ENCODE measurements at places on chromosomes 2 and 18.

DNA sequence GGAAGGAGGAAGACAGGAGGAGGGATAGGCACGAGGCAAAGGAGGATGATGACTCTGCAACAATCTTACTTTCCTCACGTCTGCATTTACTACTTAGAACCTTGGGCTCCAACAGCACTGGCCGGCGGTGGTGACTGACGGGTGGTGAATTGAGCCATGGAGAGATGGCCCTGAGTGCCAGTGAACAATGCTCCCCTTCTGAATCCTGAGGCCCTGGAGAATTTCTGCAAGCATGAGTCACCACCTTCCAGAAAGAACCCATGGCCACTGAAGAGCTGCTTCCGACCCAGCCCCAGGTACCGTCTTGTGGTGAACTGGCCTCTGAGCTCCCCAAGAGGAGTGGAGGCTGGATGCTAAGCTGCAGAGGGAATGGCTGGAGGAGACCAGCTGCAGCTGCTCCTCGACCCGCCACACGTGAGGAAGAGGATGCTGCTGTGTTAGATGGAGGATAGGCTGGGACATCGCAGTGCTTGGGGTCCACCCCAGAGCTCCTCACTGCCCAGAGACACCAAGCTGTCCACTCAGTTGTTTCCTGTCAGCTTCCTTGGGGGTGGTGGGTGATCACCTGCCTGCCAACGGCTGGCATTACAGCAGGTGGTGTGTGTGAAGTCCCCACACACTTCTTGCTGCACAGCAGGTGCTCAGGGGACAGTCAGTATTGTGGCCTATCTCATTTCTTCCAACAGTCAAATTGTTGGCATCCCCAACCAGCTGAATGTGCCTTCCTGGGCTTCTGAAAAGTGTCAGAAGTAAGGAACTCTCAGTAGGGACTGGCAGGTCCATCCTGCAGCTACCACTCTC is 186.5 kb upstream of the ID2 start:
- DNase-seq: no peak

DNA sequence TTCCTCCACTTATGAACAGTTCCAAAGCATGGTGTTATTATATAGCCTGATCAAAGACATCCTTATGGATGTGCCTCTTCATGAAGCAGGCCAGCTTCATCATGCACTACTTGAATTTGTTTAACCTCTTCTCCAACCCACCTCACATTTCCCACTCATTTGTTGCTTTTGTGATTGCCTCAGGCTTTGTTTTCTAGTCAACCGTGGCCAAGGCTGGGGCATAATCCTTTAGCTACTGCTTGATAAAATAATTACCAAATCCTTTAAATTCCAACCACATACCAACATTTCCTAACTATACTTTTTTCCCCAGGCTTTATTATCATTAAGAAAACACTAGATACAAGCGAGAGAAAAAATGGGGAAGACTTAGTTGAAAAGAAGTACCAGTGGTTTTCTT is 39.6 kb upstream of the SCN1A start:
- DNase-seq: peak; percentile 82

DNA sequence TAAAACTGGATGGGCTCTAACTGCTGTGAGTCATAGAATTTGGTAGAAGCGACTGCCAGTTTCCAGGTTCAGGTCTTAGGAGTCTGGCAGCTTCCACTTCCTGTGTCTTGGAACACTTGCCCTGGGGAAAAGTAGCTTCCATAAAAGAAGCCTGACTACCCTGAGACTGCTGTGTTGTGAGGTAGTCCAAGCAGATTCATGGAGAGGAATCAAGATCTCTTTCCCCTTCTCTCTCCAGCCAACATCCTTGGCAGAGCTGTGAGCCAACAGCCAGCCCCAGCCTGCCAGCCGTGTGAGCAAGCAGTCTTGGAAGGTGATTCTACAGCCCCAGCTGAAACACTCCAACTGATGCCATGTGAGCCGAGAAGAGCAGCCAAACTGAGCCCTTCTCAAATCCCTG is 33.7 kb downstream of the SLC20A1 start:
- peak; percentile 45 for DNase-seq

DNA sequence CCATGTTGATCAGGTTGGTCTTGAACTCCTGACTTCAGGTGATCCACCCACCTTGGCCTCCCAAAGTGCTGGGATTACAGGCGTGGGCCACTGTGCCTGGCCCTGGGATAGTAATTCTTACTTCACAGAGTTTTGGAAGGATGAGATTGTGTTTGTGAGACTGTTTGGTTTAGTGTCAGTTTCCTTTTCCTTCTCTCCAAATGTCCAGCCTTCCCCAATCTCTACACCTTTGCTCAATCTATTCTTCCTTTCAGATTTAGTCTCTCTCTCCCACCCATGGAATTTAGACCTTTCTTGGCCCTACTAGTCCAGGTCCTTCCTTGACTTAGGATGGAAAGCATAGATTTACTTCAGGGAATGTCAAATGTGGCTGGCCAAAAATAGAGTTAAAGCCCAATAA is 12.2 kb upstream of the IL1A start:
- no peak for DNase-seq

DNA sequence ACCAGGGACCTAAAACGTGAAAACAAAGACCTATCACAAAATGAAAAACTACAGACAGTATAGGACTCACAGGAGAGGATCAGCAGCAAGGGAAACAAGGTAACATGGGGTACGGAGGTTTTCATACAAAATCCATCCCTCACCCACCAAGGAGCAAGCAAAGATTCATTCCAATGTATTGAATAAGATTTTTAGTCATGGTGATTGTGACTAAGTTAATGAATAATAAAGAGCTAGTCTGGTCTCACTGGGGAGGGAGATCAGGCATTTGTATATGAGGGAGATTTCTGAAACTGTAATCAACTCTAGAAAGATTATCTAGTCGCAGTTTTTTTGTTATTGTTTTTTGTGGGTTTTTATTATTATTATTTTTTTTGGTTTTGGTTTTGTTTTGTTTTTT is 336.5 kb upstream of the MMADHC start:
- peak; percentile 53 for DNase-seq

DNA sequence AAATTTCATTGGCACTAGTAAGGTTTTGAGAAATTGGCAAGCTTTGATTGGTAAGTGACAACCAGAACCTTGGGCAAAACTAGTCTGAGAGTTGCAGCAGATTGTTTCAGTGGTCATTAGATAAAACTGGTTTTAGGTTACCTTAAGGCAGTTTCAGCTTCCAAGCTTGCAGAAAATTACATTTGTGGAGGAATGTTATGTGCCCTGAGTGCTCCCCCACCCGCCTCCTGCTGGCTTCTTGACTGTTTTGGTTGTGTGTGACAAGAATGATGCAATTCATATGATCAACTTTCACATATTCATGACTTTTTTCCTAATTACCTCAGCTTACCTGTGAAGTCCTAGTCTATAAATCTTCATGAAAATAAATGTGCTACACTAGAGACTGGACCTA is 599.5 kb upstream of the ZNF804A start:
- DNase-seq: no peak

DNA sequence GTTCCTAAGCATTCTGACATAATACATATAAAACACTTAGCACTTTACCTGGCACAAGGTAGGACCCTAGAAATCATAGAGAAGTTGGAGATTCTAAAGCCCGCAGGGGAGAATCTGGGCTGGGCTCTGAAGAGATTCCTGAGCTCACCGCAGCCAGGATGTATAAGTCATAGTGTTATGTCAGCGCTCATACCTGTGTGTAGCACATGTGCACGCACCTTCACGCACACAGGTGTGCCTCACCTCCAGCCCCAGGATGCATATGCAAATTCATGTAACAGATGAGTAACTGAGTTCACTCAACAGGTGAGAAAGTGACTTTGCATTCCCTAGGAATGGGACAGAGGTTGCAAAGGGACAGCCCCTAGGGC is 7.9 kb upstream of the SDC1 start:
- DNase-seq: no peak

DNA sequence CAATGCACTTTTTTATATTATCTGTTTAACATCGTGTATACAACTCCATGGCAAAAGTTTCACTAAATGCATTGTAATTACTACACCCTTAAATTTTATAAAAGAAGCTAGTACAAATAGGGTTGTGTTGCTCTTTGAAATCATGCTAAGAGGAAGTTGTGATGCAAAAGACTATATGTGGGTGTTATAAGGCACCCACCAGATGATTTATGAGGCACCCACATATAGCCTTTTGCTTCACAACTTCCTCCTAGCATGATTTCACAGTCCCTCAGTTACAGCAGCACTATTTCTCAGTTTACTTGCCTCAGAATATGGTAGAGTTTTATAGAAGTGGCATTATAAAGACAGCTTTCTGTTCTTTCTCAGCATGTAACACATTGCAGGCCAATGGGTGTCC is 277.3 kb upstream of the DOK6 start:
- no peak for DNase-seq

DNA sequence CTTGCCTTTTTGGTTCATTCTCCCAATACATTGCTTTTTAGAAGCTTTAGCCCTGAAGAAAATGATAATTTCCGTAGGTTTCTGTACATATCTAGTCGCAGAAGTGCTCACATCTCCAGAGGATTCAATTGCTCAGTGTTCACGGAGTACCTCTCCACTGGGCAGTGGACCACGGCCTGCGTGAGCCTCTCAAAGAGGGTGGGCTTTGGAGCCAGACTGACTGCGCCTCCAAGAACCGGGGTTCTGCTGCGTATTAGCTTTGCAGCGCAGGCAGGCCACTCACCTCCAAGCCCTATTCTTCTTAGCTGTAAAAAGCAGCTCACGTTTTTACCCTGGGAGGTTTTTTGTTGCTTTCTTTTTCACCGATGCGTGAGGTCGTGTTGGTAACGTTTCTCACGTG is 35.4 kb downstream of the NTSR2 start:
- DNase-seq: no peak

GRCh38 chr2:44163777-44164176 is 4.9 kb upstream of the PPM1B start:
- no peak for DNase-seq

GRCh38 chr2:144081272-144081671 is 438.6 kb downstream of the ZEB2 start:
- DNase-seq: no peak

- DNase-seq: no peak
These were observed 58.0 kb downstream of the DDX1 start for GRCh38 chr2:15649561-15650255.

DNA sequence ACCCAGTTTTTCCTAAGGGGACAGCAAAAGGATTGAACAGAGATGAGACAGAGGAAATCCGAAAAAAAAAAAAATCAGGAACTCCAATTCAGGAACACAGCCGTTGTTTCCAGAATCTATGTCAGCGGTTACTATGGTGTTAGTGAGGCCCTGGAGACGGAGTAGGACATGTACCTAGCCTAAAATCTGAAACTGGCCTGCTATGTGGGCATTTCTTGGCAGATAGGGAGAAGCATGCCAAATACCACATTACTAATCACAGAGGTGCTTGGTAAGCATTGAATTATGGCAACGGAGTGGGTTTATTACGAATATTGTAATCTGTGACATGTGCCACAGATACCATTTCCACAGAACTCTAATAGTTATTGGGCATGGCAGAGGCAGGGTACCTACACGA is 530.6 kb downstream of the CCDC85A start:
- DNase-seq: peak; percentile 26

GRCh38 chr2:146523196-146523595 is 1321.6 kb upstream of the ACVR2A start:
- peak; percentile 14 for DNase-seq

DNA sequence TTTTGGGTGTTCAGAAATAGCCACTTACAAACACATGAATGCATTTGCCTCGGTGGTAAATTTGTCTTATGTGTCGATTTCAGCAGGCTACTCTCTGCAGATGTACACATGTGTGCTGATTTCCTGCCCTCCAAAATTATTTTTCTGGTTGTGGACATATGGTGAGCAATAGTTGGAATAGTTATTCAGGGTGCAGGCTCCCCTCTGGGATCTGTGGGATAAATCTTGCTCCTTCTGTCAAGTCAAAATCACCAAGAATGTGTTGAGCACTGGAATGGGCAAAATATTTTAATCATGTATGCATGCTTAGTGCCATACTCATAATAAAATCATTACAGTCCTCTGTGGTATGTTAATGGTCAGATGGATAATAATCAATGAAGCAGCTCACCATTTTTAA is 684.5 kb downstream of the BCL11A start:
- DNase-seq: no peak

DNA sequence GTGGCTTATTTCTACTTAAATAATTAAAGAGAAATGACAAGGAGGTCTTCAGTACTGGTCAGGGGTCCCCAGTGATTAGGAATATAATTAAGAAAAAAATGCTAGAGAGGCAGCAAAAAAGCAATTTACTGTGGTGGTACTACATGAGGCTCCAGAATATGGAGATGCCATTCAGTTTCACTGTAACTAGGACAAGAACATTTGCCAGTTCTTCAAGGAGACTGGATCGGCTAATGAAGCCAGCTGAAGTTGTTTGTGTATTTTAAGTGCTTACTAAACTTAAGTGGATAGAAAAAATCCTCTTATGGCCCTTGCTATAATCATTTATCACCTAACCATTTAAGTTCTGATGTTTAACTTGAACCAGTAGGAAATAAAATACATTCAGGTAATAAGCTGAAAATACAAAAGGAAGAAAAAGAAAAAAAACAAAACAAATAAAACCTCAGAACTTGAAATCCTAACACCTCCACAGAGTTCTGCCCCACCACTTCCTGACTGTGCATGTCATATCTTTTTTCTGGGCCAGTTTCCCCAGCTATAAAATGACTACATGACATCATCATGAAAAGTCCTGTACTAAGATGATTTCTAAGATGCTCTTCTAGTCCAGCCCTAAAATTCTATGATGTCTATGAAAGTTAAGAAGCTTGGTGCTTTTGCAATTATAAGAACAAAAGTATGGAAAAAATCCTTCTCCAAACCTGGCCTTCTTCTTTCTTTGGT is 98.0 kb downstream of the TRABD2A start:
- DNase-seq: peak; percentile 46

DNA sequence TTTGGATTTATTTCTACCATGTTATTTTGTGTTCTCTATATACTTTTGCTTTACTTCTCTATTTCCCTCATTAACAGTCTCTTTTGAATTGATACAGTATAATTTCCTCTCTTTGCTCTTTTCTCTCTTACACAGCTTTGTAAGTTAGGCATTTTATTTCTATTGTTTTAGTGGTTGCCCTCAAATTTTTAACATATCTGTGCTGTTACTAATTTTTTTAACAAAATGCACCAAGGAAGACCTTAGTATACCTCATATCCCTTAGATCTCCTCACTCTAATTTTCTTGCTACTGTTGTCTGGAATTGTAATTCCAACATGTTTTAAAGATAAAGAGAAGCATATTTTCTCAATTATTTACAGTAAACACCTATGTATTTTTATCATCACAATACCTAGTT is 416.8 kb upstream of the SLC14A2 start:
- peak; percentile 8 for DNase-seq

GRCh38 chr2:131657895-131658768 is 130.4 kb downstream of the CCDC74A start:
- DNase-seq: no peak

DNA sequence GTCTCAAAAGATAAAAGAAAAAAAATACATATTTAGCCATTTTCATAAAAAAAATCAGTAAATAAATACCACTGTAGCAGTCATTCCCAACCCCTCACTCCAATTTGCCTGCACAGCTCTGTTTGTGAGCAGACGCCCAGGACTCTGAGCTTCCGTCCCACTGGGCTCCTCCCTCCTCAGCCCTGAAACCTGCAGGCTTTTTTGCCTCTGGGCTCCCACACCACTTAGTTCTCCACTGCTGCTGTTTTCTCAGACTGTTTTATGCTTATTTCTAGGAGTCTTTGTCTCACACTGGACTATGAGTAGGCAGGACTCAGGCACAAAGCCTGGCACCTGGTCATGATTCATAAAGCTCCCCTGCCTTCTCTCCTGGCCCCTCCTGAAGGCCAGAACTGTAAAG is 6.1 kb upstream of the CXCR1 start:
- no peak for DNase-seq

Data from EH (cell line).